Umbilical cord (tissue), 2 donors: ENCODE measurements at places on chromosomes 2 and 18.
A peak's percentile ranks its signal among the peaks of the same experiment; 100 is the strongest.

DNA sequence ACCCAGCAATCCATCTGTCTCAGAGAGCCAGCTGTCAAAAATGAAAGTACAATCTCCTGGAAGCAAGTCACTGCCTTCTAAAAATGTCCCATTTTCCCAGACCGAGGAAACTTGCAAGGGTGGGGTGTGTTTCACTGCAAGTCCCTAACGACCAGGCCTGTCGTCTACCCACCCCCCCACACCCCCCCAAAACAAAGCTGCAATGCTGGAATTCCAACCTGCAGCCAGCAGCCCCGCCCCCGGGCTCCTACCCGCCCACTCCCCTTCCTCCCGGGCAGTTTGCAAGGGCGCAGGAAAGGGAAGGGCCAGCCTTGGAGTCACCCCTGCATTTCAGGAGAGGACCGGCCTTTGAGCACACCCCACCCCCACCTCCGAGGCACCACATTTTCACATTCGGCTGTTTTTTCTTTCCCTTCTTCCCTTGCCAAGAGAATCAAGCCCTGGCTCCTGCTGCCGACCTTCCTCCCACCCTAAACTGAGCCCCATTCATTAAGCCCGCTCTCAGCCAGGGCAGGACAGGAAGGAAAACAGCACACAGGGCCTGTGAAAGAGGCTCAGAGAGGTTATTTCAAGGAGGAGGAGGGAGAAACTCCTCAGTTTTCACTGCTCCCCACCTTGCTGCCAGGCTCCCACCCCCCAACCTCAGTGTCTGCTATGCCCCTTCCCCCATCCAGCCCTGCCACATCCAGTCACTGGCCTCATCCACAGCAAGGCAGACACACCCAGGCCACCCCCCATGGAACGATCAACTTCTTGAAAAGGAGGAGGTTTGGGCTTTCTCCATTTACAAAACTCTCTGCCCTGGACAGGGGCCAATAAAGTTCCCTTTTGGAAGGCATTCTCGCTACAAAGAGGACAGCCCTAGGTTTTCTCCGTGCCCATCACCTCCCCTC lies 11.3 kb downstream of the SMAD7 start:
- DNase-seq: peak; percentile 94

- no peak for DNase-seq
These were observed 62.4 kb downstream of the RPL31 start for GRCh38 chr2:101064505-101064867.

- DNase-seq: no peak
These were observed 5.4 kb downstream of the MARS2 start for GRCh38 chr2:197710424-197711042.

- no peak for DNase-seq
These were observed 201.2 kb downstream of the NBAS start for GRCh38 chr2:15359716-15360531.

GRCh38 chr2:45209302-45209701 lies 200.1 kb upstream of the SIX2 start:
- DNase-seq: no peak

GRCh38 chr2:20559277-20559676 lies 91.6 kb downstream of the HS1BP3 start:
- no peak for DNase-seq

DNA sequence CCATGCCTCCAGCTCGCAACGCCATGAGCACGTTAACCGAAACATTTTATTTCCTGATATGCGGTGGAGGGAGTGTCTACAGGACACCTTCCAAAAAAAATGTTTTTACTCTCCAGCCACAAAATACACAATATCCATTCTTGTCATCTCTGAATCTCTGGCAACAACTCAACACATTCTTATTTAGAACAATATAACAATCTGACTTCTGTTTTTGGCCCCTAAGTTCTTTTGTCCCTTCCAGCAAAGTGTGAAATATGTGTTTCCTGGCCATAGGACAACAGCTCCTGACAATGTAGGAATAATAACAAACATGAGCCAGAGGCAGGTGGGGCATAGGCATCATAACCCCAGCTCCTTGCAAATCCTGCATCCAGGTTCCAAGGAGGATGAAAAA lies 163.0 kb downstream of the DDX1 start:
- no peak for DNase-seq

DNA sequence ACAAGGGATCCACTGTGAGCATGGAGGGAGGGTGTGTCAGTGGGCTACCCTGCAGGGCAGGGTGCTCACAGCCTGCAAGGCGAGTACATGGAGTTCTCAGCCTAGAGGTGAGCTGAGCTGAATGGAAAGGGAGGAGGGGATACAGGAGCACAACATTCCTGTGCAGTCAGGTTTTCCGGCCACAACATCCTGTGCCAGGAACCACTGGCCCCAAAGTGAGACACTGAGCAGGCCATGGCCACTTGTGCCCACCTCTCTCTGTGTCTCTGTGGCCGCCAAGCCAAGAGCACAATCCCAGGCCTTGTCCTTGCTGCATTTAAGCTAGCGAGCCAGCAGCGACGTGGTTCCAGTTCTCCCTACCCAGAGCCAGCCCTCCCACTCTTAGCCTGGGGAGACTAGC lies 6.1 kb downstream of the DOK1 start:
- DNase-seq: no peak

- DNase-seq: no peak
These were observed 297.0 kb downstream of the BCL2 start for GRCh38 chr18:63022429-63023022.

GRCh38 chr18:79321625-79322405 lies 73.9 kb upstream of the NFATC1 start:
- no peak for DNase-seq

DNA sequence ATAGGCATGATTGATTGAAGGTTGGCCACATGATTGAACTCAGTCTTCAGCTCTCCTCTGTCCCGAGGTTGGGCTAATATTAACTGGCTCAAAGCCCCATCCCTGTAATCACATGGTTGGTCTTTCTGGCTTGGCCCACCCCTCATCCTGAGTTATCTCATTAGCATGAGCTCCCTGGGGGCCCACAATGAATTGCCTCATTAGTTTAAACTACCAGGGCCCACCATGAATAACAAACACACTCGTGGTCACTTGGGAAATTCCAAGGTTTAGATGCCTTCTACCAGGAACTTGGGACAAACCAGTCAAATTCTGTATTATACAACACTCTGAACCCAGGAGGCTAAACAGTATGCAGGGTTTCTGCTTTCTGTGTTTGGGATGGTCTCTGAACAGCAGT lies 121.7 kb upstream of the B3GNT2 start:
- no peak for DNase-seq

- peak; percentile 51 for DNase-seq
These were observed 115.7 kb upstream of the SLC1A4 start for GRCh38 chr2:64873472-64873924.

GRCh38 chr2:133293544-133294353 lies 274.5 kb downstream of the NCKAP5 start:
- DNase-seq: no peak

GRCh38 chr2:459931-460330 lies 172.0 kb upstream of the ALKAL2 start:
- DNase-seq: no peak

DNA sequence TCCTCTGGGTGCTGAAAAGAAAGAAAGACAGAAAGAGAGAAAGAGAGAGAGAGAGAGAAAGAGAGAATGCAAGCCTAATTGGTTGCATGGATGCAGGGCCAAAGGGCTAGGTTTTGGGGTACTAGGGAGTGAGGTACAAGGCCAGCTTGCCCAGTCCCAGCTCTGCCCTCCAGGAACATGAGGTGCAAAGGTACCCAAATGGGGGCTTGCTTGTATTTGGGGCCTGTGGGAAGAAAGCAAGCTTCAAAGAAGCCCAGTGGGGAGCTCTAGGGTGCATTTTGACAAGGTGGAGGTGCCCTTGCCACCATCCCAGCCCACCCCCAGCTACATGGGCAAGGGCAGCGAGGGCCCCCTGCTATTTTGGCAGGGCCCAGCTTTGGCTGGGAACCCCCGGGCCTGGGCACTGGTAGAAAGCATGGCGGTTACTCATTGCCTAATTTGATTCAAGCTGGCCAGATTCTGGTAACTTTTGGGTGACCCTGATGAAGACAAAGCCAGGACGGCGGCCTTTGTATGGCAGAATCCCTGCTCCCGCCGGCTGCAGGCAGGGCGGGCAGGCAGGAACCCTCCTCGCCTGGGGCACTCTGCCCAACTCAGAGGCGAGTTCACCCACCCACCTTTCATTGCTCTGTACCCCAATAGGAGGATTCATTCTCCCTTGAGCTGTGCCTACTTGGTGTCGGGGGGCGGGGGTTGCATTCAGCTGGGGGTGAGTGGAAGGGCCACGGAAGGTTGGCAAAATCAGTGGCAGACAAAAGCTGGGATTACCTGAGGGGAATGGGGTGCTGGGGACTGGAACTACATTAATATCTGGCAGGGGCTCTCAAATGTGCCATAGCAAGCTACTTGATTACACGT lies 537 bp upstream of the HOXD4 start:
- DNase-seq: no peak

DNA sequence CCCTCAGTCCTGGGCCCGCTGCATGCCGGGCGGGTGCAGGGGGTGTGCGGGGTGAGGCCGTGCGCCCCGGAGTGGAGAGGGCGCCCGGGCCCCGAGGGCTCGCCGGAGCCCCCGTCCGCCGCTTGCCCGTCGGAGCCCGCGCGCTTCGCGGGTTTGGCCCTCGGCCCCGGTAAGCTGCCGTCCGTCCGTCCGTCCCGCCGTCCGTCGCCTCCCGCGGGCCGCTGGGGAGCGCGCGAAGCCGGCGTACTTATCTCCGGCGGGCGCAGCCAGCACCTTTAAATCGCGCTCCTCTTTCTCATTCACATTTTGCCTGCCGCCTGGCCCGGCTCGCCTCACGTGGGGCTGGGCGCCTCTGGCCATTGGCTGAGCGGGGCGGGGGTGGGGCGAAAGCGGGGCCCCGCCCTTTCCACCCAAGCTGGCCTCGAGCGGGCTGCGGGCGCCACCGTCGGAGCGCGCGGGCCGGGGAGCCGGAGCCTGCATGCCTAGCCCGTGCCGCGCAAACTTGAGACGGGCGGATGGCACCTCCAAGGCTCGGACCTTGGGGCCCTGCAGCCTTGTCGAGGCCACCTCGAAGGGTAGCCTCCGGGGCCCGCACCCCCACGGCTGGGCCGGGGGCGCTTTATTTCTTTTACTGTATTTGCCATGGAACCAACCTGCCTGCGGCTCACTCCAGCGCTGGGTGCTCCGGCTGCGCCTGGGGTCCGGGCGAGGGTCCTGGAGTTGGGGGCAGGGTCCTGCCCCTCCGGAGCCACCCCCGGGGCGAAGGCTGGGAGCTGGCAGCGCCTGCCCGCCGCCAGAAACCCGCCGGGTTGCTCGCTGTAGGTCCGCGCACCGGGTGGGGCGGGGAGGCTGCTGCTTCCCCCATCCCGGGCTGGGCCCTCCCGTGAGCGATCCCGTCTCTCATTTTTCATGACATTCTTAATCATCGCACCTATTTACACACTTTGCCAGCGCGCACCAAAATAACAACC lies at the start of gene GBX2:
TSS of gene GBX2 (minus strand) at position 277 of the 971 bp plus-strand sequence. CDS start 415 bp downstream, outside the sequence.
- DNase-seq: peak; percentile 61

DNA sequence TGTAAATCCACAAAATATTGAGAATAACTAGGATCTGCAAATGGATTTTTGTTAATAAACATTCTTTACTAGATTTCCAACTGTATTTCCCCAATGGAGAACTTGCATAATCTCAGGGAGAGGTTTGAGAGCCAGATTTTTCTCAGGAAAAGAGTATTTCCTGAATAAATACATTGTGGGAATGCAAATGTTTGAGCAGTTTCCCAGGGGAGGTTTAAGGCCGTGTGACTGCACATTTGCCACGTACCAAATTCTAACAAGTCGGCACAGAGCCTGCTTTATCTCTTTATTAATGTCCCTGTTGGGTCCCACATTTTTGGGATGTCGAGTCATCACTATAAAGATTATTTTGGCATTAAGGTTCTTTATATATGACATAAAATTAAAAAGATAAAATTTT lies 27.0 kb downstream of the TFPI start:
- peak; percentile 73 for DNase-seq

GRCh38 chr2:205133544-205133943 lies 548.8 kb upstream of the NRP2 start:
- no peak for DNase-seq

DNA sequence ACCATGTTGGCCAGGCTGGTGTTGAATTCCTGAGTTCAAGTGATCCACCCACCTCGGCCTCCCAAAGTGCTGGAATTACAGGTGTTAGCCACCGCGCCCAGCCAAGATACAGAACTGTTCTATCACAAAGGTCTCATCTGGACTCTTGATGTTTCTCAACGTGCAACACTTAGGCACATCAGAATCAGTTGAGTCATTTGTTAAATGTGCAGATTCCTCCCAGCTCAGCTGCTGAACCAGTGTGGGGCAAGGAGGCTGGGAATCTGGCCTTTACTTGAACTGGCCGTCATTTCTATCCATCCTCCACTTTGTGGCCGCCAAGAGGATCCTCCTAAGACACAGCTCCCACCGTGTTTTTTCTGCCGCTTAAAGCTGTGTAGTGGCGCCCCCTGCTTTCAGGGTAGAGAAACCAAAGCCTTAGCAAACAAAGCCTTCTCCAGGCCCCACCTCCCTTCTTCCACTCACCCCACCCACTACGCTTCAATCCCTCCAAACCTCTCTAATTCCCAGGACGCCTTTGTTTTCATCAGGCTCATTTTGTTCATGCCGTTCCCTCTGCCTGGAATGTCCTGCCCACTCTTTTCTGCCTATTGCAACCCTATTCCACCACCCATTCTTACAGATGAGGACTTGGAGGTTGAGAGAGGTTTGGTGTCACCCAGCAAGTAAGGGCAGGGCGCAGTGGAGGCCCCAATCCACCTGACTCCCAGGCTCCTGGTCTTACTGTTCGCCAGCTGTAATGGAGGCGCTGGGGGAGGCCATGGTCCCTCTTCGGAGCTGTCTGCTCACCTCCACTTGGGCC lies 776 bp upstream of the SPEG start:
- no peak for DNase-seq

DNA sequence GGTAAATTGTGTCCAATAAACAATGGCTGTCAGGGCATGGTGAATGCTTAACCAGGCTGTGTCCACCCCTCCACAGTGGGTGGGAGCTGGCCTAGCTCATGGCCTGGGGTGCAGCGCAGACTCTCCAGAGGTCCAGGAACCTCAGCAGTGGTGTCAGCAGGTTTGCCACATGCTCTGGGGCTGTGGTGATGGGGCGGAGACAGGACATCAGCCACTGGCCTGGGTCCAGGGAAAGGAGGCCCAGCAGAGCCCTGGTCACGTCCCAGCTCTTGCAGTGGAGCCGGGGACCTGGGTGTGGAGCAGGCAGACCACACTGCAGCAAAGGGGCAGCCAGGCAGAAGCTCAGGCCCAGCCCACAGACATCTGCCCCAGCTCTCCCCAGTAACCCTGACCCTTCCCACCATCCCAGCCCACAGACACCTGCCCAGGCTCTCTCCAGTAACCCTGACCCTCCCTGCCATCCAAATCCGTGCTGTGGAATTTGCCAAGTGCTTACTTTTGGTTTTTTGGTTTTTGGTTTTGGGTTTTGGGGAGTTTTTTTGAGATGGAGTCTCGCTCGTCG lies 13.8 kb upstream of the KIF1A start:
- DNase-seq: peak; percentile 48

DNA sequence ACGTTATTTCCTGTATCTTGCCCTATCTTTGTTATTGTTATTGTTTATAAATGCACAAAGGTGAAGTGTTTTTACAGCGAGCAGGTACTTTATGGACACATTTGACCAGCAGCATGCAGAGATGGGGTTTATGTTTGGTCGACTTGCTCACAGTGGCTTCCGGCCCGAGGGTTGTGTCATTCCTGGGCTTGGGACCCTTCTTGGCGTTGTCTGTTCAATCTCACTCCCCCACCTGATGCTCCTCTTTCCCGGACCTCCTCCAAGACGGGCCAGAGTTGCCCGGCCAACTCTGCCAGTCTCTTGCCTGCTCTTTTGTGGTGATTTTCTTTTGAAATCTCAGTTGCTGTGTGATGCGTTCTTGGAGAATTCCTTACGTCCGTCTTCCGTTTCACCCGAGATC lies 153.9 kb downstream of the TWIST2 start:
- no peak for DNase-seq
